ENCODE measurements at places on chromosomes 2 and 18. TPM values are rescaled to one million over a fixed set of nuclear protein-coding genes. Genes with fewer than 3 reads are reported as not detected.

- no peak for DNase-seq
These were observed 1.1 kb downstream of the LRRFIP1 start for GRCh38 chr2:237628247-237629187.

- DNase-seq = no peak
These were observed 251.6 kb downstream of the BCL2 start for GRCh38 chr18:63067939-63068338.

DNA sequence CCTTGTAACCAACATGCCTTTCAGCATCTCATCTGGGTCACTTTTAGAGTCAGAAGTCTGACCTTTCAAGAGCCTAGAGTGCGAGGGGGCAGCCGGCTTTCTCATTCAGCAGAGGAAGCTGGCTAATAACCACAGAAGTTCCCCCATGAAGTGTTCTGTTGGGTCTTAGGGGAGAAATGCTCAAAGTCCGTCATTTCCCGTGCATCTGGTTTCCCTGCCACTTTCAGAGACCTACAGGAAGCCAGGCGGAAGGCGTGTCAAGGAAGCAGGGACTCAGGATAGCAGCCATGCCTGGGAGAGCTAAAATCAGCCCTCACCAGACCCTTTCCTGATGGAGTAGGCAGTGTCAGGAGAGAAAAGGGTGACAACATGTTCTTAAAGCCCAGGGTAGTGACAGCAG lies 301.8 kb upstream of the ID2 start:
- no peak for DNase-seq

DNA sequence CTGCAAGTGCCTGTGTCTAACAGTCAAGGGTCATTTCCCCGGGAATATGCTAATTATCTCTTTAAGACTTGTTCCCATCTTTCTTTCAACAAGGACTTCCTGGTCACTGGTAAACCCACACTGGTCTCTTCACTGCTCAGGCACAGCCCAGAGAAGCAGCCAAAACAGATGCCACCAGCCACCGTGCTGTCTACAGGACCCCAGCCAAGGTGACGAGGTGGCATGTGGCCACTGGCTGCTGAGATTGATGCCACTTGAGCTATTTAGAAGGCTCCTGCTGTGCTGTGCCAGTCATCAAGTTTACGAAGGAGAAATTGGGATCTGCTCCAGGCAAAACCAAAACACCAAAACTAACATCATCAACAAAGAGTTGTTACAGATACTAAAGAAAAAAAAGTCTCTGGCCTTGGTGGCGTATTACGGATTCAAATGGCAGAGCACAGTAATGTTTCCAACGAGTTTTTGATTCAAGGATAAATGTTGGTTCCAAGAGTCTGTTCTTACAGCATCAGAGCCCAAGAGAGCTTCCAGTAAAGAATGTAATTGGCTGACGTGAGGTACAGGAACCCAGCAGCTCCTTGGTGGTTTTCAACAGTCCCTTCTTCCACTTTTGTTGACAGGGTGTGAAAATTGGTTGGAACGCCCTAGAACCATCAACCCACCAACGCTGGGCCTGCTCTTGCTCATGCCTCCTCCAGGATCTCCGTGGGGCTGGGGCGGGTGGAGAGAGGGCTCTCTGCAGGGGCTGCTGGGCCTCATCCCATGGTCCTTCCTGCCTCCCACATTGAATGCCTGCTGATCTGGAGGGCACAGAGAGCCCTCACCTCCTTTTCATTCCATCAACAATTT lies 63.7 kb upstream of the ZCCHC2 start:
- DNase-seq = no peak

DNA sequence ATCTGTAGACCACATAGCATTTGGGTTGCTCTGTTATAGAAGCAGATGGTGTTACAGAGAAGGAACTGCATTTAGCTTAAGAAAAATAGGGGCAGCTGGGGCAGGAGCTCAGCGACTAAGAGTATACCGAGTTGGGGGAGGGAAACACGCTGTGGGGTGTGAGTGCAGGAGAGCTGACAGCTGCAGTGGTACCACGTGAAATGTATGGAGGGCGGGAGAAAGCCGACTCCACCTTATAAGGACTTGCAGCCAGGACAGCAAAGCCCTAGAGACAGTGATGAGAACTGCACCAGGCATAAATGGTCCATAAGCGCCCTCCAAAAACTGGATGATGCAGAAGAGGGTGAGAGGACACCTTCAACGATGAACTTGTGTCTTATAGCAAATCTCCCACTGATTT lies 237.6 kb downstream of the PRKCE start:
- DNase-seq = no peak

GRCh38 chr2:34998741-34999140 lies 1356.8 kb upstream of the CRIM1 start:
- DNase-seq = no peak

DES gene
- not detected for total RNA-seq

GRCh38 chr18:34117319-34117718 lies 107.4 kb downstream of the NOL4 start:
- DNase-seq = peak; percentile 13

GRCh38 chr2:4898706-4899105 lies 793.5 kb upstream of the SOX11 start:
- no peak for DNase-seq

DNA sequence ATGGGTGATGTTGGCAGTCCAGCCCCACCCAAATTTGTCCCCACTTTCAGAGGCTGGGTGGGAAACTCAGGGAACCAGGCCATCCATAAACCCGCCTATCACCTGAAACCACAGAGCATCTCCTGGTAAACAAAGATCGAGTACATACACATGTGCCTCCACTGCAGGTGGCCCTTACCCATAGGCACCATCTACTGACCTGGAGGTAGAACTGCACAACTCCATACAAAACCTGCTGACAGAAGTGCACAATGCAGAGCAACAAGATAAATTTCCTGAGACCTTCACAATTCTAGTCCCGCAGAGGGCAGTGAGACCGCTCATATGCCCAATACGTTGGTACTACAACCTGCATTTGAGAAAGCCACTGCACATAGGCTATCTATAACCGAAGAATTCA lies 856.3 kb downstream of the SUCLG1 start:
- DNase-seq = no peak

PRADC1 gene
- 5.0 TPM for total RNA-seq

DNA sequence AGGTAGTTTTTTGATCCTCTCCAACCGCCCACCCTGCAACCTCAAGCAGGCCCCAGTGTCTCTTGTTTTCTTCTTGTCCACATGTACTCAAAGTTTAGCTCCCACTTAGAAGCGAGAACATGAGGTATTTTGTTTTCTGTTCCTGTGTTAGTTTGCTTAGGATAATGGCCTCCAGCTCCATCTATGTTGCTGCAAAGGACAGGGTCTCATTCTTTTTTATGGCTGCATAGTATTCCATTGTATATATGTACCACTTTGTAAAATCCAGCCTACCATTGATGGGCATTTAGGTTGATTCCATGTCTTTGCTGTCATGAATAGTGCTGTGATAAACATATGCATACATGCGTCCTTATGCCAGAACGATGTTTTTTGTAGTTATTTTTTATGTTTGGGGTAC lies 2.5 kb downstream of the CRYGC start:
- DNase-seq = no peak

- DNase-seq = no peak
These were observed 11.0 kb upstream of the CREG2 start for GRCh38 chr2:101398116-101398821.

DNA sequence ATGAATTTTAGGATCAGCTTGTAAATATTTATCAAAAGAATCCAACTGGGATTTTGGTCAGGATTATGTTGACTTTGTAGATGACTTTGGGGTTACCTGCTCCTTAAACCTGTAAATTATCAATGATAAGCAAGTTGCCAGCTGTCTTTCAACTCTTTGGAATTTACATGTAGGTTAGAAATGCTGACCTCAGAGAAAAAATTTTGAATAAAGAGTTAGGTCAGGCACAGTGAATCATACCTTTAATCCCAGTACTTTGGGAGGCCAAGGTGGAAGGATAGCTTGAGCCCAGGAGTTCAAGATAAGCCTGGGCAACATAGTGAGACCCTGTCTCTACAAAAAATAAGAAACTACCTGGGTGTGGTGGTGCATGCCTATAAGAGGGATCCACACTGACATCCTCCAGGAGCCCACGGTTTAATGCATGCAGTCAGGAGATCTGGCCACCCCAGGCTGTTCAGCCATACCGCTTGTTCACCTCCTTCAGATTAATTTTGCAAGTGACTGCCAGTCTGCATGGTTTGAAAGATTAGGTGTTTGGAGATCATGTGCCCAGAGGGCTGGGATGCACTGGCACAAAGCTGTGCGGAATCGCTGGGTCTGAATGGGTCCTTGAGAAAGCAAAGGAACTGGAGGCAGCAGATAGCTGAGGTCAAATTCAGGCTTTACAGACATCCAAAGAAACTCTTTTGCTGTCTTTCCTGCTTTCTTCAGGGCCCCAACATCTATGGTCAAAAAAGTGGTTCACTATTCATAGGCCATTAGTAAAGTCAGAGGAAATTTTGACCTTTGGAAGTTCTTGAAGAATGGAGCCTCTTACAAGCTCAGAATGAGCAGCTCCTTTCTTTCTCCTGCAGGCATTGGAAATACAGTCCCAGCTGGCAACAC lies 83.4 kb upstream of the TXNDC2 start:
- no peak for DNase-seq

DNA sequence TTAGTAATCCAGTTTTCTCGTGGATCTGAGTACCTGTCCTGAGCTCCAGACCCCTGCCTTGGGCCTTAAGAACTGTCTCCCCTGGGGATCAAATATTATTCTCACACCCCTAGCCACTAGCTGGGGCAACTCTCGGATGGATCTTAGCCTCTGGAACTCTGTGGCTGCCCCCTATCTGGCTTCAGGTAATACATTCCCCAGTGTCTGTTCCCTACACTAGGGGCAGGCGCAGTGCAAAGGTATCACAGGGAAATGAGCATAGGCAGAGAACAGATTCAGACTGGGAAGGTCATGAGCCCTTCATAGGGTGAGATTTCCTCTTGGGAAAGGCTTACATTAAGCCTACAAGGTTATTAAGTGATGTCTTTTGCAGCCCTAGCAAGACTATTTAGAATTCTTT lies 11.2 kb upstream of the SIX2 start:
- no peak for DNase-seq

CPO gene
- total RNA-seq = not detected

DNA sequence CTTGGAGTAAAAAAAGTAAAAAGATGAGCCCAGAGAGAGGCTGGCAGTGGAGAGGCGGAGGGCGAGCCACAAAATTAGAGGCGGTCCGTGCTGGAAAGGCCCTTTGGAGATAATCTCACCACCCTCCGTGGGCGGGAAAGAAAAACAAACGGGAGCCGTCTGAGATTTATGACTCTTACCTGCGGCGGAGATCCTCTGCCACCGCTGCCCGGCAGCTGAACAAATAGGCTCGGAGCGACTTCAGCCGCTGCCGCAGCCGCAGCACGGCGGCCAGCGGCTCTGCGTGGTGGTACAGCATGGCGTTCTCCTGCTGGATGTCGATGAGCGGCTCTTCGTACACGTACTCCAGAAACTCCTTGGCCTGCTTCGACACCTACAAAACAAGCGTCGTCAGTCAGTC lies 94.6 kb downstream of the PLEKHM3 start:
- no peak for DNase-seq

DNA sequence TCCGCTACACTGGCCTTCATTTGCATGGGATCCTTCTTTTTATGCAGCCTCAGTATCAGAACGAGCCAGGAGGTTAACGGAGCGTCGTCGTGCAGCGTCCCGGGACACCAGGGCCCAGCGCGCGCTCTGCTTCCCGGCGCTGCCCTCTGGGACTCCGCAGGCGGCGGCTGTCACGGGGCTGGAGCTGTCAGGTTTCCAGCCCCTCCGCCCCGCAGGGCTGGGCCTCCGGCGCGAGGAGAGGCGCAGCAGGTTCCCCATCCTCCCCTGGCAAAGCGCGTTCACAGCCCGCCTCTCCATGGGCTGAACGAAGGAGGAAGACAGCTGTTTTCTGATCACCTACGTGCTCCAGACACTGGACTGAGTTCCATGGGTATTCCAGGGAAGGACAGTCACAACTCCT lies 12.5 kb upstream of the PAX8 start:
- DNase-seq = no peak

ALPP gene
- total RNA-seq = not detected

DNA sequence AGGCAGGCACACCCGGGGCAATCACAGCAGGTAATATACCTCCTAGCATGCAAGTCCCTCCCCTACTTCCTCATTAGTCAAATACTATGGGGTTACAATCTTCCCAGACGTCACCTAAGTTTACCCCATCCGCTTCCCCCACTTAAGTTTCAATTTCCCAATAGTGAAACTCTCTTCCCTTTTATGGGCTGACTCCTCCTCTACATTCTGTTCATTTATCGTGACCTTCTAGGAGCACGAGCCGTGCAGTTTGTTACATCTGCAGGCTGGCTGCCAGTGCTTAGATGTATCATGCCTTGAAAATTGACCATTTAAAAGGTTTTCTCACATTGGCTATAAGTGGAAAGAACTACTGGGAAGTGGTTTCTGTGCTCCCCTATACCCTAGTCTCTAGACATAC lies 1357.8 kb upstream of the CRIM1 start:
- DNase-seq = no peak

ERMN gene
- total RNA-seq = not detected

DNA sequence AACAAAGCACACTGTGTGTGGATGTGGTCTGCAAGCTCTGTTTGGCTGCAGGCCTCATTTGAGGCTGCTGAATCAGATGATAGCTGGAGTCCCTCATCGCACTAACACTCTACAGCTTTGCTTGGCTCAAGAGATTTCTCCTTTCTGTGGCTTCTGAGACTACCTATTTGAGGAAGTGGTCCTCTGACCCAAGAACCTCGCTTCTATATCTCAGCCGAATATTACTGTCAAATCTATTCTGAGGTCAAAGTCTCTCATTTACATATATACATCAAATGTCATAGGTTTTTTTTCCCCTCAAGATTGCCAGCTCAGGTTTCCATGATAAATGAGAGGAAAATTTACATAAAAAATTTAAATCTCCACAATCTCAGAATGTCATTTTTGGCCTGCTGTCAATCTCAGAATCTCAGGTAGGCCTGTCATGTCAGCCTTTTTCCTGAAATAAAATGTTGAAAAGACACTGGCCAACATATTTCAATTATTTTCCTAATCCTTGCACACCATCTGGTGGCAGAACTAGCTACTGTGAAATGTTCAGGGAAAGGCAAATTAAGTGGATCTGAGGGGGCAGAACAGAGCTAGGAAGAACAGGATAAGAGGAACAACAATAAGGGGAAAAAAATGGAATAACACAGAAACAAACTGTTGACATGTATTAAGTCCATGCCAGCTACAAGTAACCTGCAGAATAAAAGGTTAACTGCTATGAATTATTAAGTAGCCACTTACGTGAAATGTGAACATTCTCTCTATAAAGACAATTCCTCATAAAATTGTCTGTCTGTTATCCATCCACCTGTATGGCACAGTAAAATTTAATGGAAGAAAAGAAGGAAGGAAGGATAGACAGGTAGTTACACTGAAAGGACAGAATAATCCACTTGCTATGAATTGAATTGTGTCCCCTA lies 39.3 kb downstream of the AP1S3 start:
- no peak for DNase-seq

LHCGR gene
- total RNA-seq = not detected

- no peak for DNase-seq
These were observed 47.6 kb upstream of the SLC30A6 start for GRCh38 chr2:32118055-32118454.

GRCh38 chr2:16640001-16640700 lies 25.5 kb downstream of the CYRIA start:
- DNase-seq = no peak

All from epithelial cell of proximal tubule (primary cell).